ENCODE measurements at places on chromosomes 16 and 17. TPM values are rescaled to one million over a fixed set of nuclear protein-coding genes. Genes with fewer than 3 reads are reported as not detected.
A peak's percentile ranks its signal among the peaks of the same experiment; 100 is the strongest.

The PRSS53 gene
- total RNA-seq: 6.1 TPM

The SMIM22 gene
- not detected for total RNA-seq

The MFAP4 gene
- 0.65 TPM for total RNA-seq

The HSD17B1 gene
- 2.2 TPM for total RNA-seq

The C17orf100 gene
- total RNA-seq: 5.6 TPM

The LDHD gene
- 0.83 TPM for total RNA-seq

The AIPL1 gene
- not detected for total RNA-seq

The CD68 gene
- 0.72 TPM for total RNA-seq

The ABCC3 gene
- total RNA-seq: not detected

GRCh38 chr17:10022416-10022815, 117.3 kb upstream of the RCVRN start:
- DNase-seq: no peak

DNA sequence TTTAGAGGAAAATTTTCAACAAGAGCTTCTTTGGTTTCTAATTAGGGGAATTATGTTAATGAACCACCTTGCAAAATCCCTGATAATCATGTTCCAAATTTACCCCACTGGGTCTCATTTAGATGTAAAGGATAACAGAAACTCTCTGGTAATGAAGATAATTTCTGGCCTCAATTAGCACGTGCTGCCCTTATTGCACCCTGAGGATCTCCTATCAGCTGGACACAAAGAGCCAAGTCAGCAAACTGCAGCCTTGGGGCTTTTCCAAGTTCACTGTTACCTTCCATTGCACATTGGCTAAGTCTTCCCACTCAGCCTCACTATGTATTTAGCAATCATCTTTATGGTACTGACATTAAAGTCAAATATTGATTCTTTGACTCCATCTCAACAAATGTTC, 78.1 kb downstream of the GP2 start:
- DNase-seq: no peak

GRCh38 chr16:7351610-7352510, 19.2 kb downstream of the RBFOX1 start:
- no peak for DNase-seq

DNA sequence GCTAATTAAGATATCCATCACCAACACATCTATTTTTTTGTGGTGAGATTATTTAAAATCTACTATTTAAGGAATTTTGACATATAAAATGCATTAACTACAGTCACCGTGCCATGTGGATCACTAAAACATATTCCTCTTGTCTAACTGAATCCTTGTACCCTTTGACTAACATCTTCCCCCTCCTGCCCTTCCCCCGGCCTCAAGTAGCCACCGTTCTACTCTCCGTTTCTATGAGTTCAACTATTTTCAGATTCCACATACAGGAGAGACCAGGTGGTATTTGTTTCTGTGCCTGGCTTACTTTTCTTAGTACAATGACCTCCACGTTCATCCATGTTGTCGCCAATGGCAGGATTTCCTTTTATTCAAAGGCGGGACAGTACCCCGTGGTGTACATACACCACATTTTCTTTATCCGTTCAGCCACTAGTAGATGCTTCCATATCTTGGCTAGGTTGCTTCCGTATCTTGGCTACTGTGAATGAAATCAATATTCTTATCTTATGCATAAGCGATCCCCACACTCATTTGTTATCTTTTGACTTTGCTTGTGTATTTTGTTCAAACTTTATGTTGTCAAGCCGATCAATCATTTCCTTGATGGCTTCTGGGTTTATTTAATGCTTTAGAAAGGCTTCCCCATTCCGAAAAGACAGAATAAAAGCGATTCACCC, 134.7 kb downstream of the KCNJ12 start:
- DNase-seq: no peak

GRCh38 chr17:1438593-1439083, 17.4 kb downstream of the CRK start:
- DNase-seq: no peak

GRCh38 chr16:89495121-89495520, 4.8 kb upstream of the ANKRD11 start:
- no peak for DNase-seq

- peak; percentile 31 for DNase-seq
Measured at GRCh38 chr16:86874141-86874540, 295.8 kb downstream of the FOXL1 start.

- no peak for DNase-seq
Measured at GRCh38 chr17:50831471-50831928, 3.9 kb upstream of the WFIKKN2 start.

GRCh38 chr17:74554909-74555308, 9.0 kb upstream of the CD300C start:
- DNase-seq: no peak

DNA sequence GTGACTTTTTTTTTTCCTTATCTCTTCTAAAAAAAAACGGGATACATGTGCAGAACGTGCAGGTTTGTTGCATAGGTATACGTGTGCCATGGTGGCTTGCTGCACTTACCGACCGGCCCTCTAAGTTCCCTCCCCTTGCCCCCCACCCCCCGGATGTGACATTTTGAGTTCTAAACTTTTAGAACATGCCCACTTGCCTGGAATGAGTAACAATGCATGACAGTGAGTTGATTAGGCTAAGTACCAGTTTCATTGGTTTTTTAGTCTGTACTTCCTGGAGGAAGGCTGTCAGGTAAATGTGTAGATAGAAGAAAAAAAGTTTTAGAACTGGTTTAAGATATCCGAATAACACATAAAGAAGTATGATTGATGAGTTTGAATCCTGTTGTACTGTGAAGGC, 4.0 kb downstream of the BPTF start:
- DNase-seq: peak; percentile 69

DNA sequence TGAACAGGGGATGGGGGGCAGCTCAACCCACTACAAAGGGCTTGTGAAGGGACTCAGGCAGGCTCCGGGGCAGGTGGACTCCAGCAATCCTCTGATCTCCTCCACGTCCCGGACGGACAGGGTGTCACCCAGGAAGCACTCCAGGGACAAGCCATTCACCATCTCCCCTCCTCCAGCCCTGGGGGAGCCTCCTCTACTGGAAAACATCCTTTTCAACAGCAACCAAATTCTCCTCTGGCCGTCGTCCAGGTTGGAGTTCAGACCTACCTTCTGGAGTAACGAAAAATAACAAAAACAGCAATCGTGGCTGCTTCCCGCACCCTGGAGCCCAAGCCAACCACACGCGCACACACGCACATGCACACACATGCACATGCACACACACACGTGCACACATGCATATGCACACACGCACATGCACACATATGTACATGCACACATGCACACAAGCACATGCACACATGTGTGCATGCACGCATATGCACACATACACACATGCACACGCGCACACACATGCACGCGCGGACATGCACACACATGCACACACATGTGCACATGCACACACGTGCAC, 8.9 kb upstream of the RBFOX3 start:
- no peak for DNase-seq

- no peak for DNase-seq
Measured at GRCh38 chr17:16888413-16889087, 83.4 kb downstream of the TNFRSF13B start.

- peak; percentile 31 for DNase-seq
Measured at GRCh38 chr17:81240761-81241160, 1.6 kb downstream of the NDUFAF8 start.

- peak; percentile 80 for DNase-seq
Measured at GRCh38 chr16:53518550-53519416, 15.8 kb upstream of the AKTIP start.

GRCh38 chr17:80892900-80893603, 98.6 kb upstream of the CHMP6 start:
- no peak for DNase-seq

DNA sequence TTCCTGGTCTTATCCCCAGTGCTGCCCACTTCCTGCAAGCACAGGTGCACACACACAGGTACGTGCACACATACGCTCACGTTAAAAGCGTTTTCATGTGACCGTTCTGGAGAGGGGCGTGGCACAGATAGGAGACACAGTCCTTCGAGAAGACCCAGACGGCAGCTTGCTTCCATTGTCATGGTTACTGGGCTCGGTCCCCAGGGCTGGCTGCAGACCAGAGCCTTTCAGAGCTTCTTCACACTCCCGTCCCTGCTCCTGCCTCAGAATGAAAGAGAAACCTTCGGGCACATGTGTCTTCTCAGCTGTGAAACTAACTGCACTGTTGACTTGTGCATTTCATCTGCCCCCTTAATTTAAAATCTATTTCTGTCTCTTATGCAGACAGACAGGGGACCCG, 154.2 kb downstream of the PITPNC1 start:
- no peak for DNase-seq

GRCh38 chr17:3750926-3751325, 27.2 kb downstream of the HASPIN start:
- no peak for DNase-seq

DNA sequence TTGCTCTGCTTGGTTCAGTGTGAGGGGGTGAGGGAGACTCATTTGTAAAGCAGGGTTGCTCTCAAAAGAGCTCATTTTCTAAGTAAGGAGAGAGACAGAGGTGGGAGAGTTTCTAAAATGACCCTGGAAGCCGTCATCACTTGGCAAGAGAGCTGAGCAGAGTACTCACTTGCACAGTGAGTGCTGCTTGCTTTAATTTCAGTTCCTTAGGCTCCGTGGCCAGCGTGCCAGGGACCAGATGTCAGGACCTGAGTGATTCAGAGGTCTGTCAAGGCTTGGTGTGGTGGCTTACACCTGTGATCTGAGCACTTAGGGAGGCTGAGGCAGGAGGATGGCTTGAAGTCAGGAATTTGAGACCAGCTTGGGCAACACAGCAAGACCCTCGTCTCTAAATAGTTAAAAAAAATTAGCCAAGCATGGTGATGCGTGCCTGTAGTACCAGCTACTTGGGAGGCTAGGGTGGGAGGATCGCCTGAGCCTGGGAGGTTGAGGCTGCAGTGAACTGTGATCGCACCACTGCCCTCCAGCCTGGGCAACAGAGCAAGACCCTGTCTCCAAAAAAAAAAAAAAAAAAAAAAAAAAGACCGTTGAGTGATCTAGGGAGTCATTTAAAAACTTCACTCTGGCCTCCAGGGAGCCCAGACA, 10.7 kb downstream of the ZNF205 start:
- no peak for DNase-seq

GRCh38 chr17:43578699-43579565, 32.8 kb upstream of the ETV4 start:
- DNase-seq: peak; percentile 65

GRCh38 chr16:73233329-73233765, 185.4 kb upstream of the ZFHX3 start:
- DNase-seq: no peak

GRCh38 chr17:28725660-28726225, 290 bp downstream of the TLCD1 start:
- peak; percentile 52 for DNase-seq

DNA sequence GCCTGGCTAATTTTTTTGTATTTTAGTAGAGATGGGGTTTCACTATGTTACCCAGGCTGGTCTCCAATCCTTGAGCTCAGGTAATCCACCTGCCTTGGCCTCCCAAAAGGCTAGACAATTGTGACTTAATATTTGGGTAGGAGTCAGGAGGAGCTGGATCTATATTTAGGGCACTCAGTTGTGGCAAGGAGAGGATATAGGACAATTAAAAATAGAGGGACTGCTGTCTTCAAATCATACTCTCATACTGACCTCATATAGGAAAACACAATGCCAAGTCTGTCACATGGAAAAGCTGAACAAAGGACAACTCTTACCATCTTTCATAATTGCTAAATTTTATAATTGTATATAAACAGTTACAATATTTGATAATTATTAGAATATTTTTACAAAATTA, 17.1 kb downstream of the IRX3 start:
- no peak for DNase-seq

GRCh38 chr17:56064506-56064905, 88.8 kb upstream of the ANKFN1 start:
- no peak for DNase-seq

DNA sequence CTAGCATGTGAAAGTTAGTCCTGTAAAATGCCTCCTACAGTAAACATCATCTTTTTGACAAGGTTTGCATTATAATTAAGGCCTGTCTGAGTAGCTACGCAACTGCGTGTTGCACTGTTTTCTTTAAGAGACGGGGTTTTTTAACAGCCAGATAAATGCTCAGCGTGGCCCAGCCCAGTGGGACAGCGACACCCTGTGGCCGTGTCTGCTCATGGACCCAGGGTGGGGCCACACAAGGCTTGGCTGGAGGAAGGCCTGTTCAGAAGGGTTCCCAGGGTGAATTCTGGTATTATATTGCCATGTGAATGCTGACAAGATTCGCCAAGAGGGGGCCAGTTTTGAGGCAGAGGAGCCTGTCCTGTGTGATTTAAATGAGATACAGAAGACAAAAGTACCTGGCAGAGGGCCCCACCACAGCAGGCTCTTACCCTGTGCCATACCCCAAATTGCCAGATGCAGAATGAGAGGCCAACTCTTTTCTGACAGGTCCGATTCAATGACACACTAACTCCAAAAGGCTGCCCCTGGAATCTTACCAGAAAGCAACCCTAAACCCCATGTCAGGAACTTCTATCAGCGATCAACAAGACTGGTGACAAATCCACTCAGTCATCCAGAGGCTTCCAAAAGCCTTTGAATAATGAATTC, 65.9 kb upstream of the IRX6 start:
- DNase-seq: peak; percentile 51

- peak; percentile 30 for DNase-seq
Measured at GRCh38 chr17:64412944-64413381, 22.3 kb upstream of the PECAM1 start.

DNA sequence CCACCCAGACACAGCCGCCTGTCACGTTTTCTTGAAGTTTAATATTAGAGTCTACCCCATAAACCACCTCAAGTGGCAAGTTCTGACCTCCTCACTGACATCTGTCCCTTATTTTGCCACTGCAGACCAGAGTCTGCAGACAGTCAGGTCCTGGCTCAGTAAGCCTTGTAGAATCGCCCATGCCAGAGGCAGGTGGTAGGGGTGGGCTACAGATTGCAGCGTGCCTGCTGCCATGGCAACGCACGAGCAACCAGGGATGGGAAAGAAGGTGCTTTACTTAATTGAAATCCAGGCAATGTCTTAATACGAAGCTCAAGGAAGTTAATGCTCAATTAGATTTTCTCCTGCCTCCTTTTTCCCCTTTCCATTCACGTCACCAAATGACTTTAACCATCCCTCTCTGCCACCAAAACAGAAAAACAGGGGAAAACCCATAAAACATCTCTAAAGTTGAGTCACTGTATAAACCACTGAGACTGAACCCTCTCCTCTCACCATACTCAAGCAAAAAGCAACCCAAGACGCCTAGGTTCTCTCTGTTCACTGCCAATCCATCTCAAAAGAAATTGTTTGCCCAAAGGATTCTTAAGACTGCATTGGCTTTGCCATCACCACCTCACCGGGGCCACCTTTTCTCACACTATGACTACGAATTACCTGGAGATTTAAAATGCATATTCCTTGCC, 228.8 kb downstream of the SLC39A11 start:
- DNase-seq: no peak

DNA sequence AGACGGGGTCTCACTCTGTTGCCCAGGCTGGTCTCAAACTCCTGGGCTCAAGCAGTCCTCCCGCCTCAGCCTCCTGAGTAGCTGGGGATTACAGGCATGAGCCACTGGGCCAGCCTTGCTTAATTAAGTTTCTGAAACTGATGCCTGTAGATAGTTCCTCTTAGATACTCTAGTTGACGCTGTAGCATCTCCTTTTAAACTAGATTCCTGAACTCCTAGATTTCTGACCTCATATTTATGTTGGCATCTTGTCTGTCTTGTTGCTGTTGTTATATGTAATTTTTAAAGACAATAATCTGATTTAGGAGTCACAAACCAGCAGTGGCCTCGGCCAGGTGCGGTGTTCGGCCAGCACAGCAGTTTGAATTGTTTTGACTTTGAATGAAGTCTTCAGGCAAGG, 37.5 kb downstream of the DHRS7B start:
- DNase-seq: peak; percentile 22
